SK-N-SH (cell line): ENCODE measurements at places on chromosomes 1 and 21. TPM values are rescaled to one million over a fixed set of nuclear protein-coding genes. Genes with fewer than 3 reads are reported as not detected.

- DNase-seq: peak; percentile 31
Observed at GRCh38 chr1:9473032-9473807, 66.0 kb upstream of the SLC25A33 start.

The HAPLN2 gene
- polyA plus RNA-seq: 0.10 and 0.20 TPM in 2 replicates

The PPT1 gene
- polyA plus RNA-seq: 26.0 and 37.6 TPM in 2 replicates

DNA sequence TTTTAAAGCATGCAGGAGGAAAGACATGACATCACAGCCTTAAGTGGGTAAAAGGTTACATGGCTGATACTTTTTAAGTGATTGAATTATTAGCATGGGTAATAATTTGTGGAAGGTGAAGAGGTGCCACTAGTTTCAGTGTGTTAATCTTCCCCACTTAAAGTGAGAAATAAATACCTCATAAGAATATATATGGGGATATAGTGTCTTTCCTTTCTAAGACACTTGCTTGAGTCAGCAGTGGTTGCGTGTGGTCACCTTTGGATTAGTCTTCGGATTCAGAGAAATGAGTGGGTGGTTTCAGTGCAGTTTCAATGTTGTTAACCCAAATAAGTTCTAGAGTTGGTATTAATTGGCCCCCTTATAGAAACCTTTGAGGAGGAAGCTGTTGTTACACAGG, 94.1 kb downstream of the ADGRL2 start:
- no peak for DNase-seq

DNA sequence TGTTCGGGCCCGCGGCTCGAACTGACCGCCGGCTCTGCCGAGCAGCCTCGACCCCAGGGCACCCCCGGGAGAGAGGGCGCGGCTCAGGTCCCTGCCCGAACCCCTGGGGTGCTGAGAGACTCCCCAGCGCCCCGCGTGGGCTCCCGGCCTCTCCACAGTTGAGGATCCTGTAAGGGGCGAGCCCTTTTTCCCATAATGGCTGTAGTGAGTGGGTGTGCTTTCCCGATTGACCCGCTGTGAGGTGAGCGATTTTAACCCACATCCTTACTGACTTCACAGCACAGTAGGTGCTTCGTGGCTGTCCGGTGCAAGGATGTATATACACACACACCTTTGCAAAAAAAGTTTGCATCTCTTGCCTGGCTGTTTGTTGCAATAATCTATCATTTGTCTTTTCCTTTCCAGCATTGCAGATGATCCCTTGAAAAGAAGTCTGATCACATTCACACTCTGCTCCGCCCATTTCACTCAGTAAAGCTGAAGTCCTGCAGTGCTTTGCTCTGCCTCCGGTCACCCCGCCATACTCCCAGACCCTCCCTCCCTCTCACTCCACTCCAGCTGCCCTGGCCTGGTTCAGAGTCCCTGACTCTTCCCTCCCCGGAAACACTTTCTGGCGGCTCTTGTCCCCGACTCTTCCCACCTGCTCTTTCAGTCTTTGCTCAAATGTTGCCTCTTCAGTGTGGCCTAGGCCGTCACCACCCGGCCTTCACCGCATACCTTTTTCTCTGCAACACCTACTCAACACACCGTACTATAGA, 955 bp upstream of the UBE2G2 start:
- peak; percentile 55 for DNase-seq

The LCE2A gene
- not detected in 2 replicates for polyA plus RNA-seq

GRCh38 chr1:34460193-34460592, 283.5 kb downstream of the C1orf94 start:
- peak; percentile 37 for DNase-seq

The CSF3R gene
- polyA plus RNA-seq: not detected in 2 replicates

DNA sequence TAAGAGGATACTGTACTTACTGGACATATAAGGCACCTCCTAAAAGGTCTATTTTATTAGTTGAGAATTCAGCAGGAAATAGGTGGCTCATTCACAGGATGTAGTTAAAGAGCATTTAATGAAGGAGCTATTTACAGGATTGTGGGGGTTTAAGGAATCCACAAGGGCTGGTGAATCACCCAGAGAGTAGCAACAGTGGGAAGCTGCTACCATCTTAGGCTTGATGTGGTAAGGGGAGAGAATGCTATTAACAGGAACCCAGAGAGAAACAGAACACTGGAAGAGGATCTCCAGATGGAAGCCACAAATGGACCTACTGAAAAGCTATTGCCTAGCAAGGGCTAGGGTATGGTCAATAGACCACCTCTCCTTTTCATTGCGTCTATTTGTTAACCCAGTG, 52.0 kb upstream of the COL11A1 start:
- DNase-seq: no peak

- no peak for DNase-seq
Observed at GRCh38 chr1:232405781-232406180, 224.2 kb downstream of the SIPA1L2 start.
